ENCODE measurements at places on chromosomes 4 and X.

DNA sequence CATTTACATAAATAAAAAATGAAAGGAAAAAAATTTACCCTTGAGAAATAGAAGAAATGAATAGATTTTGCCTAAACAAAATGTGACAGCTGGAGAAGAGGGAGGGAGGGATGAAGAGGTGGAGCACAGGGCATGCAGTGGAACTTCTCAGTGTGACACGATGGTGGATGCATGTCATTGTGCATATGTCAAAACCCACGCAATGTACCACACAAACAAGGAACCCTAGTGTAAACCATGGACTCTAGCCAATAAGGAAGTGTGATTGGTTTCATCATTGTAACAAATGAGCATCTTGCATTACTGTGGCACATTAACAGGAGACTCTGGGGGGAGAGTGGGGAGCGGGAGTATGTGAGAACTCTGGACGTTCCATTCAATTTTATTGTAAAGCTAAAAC lies 58.6 kb downstream of the GATB start:
- no peak for DNase-seq

- DNase-seq, result no peak
Measured at GRCh38 chr4:111957997-111958396, 187.3 kb upstream of the FAM241A start.

- no peak for DNase-seq
Measured at GRCh38 chrX:46627062-46627461, 53.5 kb downstream of the CHST7 start.

DNA sequence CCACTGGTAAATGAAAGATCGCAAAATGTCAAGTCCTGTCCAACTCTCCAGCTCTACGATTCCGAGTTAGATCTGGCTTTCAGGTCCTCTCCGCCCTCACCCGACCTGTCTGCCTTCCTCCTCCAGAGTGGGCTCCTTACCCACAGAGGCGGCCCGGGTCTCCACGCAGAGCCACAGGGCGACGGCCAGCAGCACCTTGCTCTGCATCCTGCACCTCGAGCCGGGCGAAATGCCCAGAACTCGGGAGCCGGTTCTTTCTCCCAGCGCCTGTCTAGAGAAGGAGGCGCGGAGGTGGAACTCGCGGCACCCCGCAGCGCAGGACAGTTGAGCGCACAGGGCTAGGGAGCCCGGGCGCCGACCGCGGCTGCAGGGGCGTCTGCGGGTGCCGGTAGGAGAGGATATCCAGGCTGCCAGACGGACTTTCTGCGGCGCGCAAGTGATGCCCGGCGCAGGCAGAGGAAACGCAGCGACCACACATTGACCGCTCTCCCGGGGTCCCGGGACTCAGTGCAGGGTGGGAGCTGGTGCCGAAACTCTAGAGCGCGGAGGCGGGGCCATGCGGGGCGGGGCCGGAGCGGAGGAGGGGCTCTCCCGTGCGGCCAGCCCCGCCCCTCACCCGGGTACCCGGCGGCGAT lies at the start of gene KDR:
TSS of gene KDR (minus strand) at position 509 of the 635 bp plus-strand sequence. CDS start at position 207, 302 bp downstream.
- no peak for DNase-seq

- DNase-seq, result no peak
Measured at GRCh38 chrX:135974279-135974856, 580 bp upstream of the MMGT1 start.

GRCh38 chrX:1390621-1391369 lies 1.1 kb downstream of the SLC25A6 start:
- DNase-seq, result no peak

- no peak for DNase-seq
Measured at GRCh38 chr4:67049446-67049845, 495.9 kb downstream of the CENPC start.

GRCh38 chr4:114636192-114636935 lies 37.8 kb downstream of the UGT8 start:
- no peak for DNase-seq

DNA sequence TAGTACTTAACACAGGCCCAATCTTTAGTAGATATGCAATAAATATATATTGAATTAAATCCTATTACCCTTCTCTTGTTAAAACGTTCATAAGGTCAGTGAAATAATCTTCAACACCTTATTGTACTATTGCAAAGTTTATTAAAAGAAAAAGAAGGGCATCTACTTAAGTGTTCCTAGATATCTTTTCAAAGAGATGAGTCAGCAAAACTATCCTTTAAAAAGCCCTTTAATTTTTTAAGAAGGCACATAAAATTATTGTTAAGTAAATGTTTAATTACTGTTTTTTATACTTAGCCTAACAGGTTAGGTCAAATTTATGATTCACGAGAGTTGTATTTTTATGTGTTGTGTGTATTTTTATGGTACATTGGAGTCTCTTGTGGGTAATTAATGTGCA lies 77.3 kb upstream of the PPP1R2C start:
- no peak for DNase-seq

GRCh38 chrX:38205039-38205438 lies 15.6 kb downstream of the SRPX start:
- no peak for DNase-seq

Data from stimulated activated CD4-positive, alpha-beta T cell treated with anti-CD3 and anti-CD28 coated beads, Interleukin-1b, Interleukin-23, amount 100 ng/mL, for 24 hours (primary cell).